ENCODE measurements at places on chromosomes 4 and X.

DNA sequence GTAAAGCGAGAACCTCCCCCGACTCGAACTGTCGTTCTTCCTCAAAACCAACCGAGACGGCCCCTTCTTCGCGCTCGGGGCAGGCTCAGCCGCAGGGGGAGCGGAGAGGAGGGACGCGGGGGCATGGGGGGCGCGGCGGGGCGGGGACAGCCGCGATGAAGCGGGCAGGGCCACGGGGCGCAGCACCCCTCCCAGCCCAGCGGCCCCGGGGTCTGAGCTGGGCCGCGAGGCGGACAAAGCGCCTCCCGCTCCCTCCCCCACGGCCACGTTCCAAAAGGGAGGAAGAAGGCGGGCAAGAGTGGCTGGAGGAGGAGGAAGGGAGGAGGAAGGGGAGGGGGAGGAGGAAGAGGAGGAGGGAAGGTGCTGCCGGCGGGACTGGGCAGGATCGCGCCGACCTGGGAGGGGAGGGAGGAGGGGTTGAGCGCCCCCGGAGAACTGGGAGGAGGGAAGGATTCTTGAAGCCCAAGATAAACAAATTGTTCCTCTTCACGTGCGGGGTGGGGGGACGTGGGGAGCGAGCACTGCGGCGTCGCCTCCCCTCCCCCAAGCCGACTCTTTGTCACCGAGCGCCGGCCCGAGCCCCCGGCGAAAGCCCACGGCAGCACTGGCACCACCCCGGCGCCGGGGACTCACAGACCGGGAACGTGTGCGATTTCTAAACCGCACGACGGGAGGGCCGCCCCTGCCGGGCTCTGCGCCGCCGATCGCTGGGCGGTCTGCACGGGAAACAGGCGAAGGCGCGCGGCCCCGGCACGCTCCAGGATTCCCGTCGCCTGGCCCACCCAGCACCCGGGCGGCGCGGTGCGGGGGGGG is 2.9 kb downstream of the MAML3 start:
- peak; percentile 73 for DNase-seq

DNA sequence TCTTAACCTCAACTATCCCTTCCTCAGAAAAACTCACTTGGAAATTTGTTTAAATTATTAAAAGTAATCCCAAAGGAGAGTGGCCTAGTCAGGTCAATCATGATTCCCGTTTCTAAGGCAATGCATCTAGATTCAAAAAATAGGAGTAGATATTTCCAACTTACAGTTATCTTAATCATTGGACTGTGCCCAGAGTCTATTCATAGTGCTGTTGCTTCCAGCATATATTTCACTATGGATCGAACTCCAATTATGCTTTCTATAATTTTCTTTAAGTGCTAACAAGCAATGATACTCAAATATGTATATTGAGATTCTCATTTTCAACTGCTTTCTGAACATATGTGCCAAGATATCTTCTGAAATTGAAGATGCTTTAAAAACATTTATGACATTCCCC is 229.2 kb upstream of the NWD2 start:
- no peak for DNase-seq

- no peak for DNase-seq
Measured at GRCh38 chr4:183244506-183244905, 75.6 kb downstream of the CLDN22 start.

- no peak for DNase-seq
Measured at GRCh38 chr4:147773261-147774184, 41.6 kb downstream of the ARHGAP10 start.

GRCh38 chr4:3308691-3309090 is 15.9 kb downstream of the RGS12 start:
- DNase-seq = no peak

DNA sequence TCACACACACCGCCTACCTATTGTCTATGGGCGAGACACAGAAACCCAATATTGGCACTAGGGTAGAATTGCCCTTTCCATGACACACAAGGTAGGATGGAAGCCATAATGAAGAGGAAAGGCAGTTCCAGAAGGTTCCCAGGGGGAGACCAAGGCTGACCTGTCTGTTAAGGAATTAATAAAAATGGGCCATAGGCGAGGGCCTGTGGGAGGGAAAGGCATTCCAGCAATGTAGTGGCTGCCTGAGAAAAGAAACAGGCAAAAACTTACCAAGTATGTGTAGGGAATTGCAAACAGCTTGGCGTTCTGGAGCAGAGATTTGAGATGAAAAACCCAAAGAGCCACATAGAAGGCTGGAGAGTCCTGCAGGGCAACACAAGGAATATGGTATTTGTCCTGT is 19.1 kb downstream of the MAGED2 start:
- no peak for DNase-seq

GRCh38 chrX:121641560-121641959 is 594.1 kb downstream of the GLUD2 start:
- DNase-seq = no peak

GRCh38 chr4:69936566-69936965 is 5.7 kb downstream of the CSN1S1 start:
- no peak for DNase-seq

- DNase-seq = no peak
Measured at GRCh38 chr4:6405397-6405706, 67.1 kb downstream of the PPP2R2C start.

GRCh38 chr4:79042079-79042674 is 102.9 kb upstream of the PAQR3 start:
- DNase-seq = no peak

- no peak for DNase-seq
Measured at GRCh38 chr4:189050643-189051042, 890.0 kb upstream of the FRG1 start.

- DNase-seq = no peak
Measured at GRCh38 chr4:74933562-74934015, 673 bp downstream of the PARM1 start.

DNA sequence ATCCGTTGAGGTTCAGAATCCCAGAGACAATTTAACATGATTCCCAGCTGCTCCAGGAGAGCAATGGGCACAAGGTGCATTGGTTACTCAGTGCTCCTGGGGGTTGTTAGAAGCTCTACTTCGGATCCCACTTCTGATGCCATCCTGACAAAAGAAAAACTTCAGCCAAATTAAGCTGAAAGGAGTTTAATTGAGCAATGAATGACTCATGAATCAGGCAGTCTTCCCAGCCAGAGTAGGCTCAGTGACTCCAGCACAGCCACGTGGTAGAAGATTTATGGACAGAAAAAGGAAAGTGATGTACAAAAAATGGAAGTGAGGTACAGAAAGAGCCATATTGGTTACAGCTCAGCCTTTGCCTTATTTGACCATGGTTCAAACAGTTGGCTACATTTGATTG is 95.7 kb downstream of the PWWP3B start:
- DNase-seq = no peak

DNA sequence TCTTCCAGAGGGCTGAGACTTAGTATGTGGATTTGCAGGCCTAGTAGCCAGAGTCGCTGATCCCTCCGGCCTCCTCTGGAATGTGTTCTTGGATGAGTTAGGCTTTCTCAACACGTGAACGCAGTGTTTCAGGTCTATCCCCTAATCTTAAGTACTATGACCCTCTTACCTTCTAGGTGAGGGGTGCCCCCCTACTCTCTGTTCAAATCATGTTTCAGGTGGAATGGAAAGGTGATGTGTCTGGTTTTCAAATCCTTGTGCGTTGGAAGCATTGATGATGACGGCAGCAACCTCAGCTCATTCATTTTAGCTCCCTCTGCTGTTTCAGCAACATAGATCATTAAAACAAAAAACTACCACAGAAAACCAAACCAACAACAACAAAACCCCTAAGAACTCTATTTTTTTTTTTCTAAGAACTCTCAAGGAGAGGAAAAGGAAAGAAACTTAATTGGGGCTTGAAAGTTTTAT is 56.4 kb downstream of the RWDD4 start:
- DNase-seq = no peak

GRCh38 chrX:129665916-129666644 is 11.3 kb upstream of the APLN start:
- DNase-seq = no peak

DNA sequence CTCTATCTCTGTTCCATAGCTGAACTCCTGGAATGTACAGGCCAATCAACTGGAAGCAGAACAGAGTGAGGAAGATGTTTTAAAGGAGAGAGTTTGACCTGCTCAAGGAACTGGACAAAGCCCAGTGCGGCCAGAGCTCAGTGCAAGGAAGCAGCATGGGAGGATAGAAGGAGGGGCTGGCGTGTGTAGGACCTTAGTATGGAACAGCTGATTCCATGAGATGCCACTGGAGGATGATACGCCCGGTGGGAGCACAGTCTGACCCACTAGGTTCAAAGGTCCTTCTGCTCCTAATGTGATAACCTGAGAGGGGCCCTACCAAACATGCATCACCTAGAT is 81.5 kb downstream of the USP46 start:
- DNase-seq = no peak

- DNase-seq = no peak
Measured at GRCh38 chr4:174265916-174266315, 17.6 kb downstream of the FBXO8 start.

DNA sequence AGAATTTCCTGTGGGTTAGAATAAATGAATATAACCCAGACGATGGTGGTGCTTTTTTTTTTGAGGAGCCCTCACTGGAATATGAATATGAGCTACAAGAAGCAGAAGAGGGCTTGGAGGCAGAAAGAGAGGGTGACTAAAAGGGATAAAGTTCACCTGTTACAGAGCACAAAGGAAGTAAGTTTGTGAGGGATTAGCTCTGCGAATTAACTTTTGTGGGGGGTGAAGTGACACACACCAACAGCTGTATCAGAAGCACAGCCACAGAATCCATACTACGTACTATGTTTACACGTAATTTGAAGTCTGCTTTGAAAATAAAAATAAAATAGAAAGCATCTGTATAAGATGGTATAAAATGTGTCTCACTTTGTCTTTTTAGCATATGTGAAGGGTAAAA is 963.6 kb upstream of the DIAPH2 start:
- DNase-seq = no peak

- DNase-seq = no peak
Measured at GRCh38 chrX:20753076-20753475, 486.4 kb upstream of the RPS6KA3 start.

GRCh38 chr4:24657768-24658617 is 73.6 kb upstream of the DHX15 start:
- DNase-seq = peak; percentile 6

DNA sequence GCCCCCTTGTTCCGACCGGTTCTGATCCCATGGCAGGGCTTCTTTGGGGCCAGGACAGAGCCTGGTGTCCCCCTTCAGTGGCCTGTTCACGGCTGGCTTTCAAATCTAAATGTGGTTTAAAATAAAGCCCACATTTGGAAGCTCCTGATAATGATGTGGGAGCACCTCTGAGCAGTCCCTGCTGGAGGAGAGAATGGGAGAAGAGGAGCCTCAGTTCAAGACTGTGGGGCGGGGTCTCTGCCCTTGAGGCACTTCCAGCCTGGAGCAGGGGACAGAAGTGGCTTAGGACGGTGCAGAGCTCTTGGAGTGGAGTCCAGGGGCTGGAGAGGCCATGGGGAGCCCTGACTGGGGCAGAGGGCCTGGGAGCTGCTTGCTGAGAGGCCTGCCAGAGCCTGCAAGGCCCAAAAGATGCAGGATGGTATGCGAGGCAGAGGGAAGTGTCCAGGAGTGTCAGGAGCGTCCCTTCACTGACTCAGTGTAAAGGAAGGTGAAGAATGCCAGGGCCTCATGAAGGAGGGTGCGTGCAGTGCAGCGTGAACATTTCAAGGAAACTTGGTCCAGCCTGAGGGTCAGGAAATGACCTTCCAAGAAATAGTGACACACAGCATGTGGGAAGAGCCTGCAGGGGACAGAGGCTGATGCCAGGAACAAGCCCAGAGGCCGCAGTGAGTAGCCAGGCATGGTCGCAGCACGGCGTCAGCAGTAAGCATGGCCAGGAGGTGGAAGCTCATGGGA is 21.1 kb upstream of the TADA2B start:
- no peak for DNase-seq

- DNase-seq = no peak
Measured at GRCh38 chr4:48908687-48909086, 2.1 kb upstream of the OCIAD2 start.

- no peak for DNase-seq
Measured at GRCh38 chrX:39757971-39758370, 339.8 kb downstream of the BCOR start.

DNA sequence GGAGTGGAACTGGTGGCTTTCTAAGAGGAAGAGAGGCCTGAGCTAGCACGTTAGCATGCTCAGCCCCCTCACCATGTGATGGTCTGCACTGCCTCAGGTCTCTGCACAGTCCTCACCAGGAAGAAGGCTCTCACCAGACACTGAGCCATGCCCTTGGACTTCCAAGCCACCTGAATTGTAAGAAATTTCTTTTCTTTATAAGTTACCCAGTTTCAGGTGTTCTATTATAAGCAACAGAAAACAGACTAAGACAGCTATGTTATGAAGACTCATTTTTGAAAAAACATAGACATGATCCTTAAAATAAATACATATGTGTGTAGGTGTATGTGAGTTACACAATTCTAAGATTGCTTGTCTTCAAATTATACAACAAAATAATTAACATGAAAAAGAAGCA is 74.7 kb downstream of the CEP44 start:
- no peak for DNase-seq

DNA sequence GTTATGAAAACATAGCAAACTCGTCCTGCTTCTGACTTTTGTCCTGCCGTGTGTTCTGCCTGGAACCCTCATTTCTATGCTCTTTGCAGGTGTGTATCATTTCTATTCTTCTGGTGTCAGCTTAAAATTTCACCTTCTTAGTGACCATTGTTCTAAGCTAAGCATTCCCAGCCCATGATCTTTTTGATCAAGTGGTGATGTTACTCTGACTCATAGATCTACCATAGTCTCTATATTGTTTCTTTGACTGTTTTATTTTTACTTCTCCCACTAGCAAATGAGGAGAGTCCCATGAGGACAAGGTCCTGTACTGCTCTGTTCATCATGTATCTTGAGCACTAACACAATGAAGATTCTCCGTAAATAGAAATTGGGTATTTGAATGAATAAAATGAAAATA is 14.1 kb upstream of the CXCL6 start:
- DNase-seq = no peak

DNA sequence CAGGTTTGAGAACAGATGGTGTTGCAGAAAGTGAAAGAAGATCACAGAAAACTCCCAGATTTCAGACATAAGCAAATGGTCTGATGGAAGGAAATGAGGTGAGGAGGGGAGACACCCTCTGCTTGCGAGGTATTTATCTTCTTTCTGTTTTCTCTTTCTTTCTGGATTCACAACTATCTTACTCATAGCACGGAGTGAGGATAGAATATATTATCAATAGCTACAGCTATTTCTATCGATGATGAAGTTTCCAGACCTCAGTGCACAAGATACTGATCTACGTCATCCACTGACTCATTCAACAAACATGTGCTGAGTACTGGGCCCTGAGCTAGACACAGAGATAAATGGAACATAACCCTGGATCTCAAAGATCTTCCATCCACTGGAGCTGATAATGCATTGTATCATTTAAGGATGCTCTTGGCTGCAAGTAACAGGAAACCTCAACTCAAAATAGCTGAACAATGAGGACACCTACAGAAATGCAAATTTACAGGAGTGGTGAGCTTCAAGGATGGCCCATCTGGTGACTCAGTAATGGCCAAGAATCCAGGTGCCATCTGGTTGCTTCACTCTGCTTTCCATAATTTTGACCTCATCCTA is 21.2 kb downstream of the SLC2A9 start:
- peak; percentile 27 for DNase-seq

Measured in T-helper 2 cell treated with Interferon-gamma antibody and Interleukin-4, amounts not matched to agents 5 μg/mL and 100 μg/mL, for 36 hours (primary cell).